Peyer's patch (tissue), 4 donors: ENCODE measurements at places on chromosomes 3 and 15.

- DNase-seq = no peak
- H3K4me1 ChIP-seq = no peaks in the 10 kb centered on the region
- no peaks in the 10 kb centered on the region for H3K27me3 ChIP-seq
- H3K27ac ChIP-seq = no peak overlapping the region
These were observed 53.7 kb upstream of the INO80 start for GRCh38 chr15:41169781-41170180.

GRCh38 chr3:105493305-105493892, 126.7 kb downstream of the ALCAM start:
- no peak overlapping the region for H3K4me3 ChIP-seq
- H3K4me1 ChIP-seq = no peaks in the 10 kb centered on the region
- no peak overlapping the region for H3K27ac ChIP-seq
- H3K27me3 ChIP-seq = no peaks in the 10 kb centered on the region
- DNase-seq = no peak

GRCh38 chr15:61518191-61518950, 289.3 kb upstream of the RORA start:
- H3K4me3 ChIP-seq = no peak overlapping the region
- H3K36me3 ChIP-seq = no peaks in the 10 kb centered on the region
- no peaks in the 10 kb centered on the region for H3K4me1 ChIP-seq

DNA sequence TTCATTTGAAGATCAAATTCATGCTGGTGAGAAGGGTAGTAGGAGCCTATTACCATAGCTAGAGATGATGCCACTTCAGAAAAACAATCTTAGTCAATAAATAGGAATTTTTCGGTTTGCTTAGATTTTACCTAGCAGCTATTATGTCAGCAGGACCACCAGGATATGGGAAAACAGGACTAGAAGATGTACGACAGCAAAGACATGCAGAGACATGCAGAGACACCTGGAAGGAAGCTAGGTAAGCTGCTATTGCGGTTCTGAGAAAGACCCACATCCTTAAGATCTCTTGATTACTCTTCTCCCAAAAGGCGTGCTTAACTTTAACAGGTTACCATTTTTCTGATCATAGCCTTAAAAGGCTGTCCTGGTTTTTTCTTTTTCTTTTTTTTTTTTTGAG, 64.8 kb upstream of the THSD4 start:
- no peak for DNase-seq
- H3K4me3 ChIP-seq = no peak overlapping the region
- no peaks in the 10 kb centered on the region for H3K27me3 ChIP-seq
- no peak overlapping the region for H3K27ac ChIP-seq
- H3K4me1 ChIP-seq = no peaks in the 10 kb centered on the region

DNA sequence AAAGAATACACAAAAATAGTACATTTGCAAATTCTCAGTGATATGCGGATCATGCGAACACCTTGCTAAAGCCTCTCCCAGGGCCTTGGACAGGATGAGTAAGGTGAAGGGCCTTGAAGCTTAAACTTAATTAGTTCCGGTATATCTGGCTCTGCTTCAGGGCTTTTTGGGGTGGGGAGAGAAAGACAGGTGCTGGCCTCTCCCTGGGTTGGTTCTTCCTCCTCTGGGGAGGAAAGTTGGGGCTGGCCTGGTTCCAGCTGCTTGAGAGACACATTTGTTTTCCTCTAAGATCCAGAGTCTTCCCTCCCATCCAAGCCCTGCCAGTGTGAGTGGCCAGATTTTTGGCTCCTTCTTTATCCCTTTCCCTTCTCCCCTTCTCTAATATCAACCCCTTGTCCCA, 64.7 kb upstream of the EPHB3 start:
- no peaks in the 10 kb centered on the region for H3K36me3 ChIP-seq
- DNase-seq = no peak
- no peak overlapping the region for H3K4me3 ChIP-seq
- no peaks in the 10 kb centered on the region for H3K27me3 ChIP-seq

- peaks cover 23% of the 10 kb centered on the region for H3K4me1 ChIP-seq
- H3K36me3 ChIP-seq = no peaks in the 10 kb centered on the region
- H3K4me3 ChIP-seq = peak overlapping the region; percentile 82
- no peak for DNase-seq
- H3K27me3 ChIP-seq = no peaks in the 10 kb centered on the region
These were observed 2.7 kb downstream of the AP2M1 start for GRCh38 chr3:184177331-184177731.

GRCh38 chr3:156533205-156533604, 21.7 kb downstream of the SSR3 start:
- no peaks in the 10 kb centered on the region for H3K36me3 ChIP-seq
- no peak overlapping the region for H3K4me3 ChIP-seq
- H3K27ac ChIP-seq = no peak overlapping the region
- H3K27me3 ChIP-seq = no peaks in the 10 kb centered on the region
- DNase-seq = no peak
- H3K4me1 ChIP-seq = no peaks in the 10 kb centered on the region

DNA sequence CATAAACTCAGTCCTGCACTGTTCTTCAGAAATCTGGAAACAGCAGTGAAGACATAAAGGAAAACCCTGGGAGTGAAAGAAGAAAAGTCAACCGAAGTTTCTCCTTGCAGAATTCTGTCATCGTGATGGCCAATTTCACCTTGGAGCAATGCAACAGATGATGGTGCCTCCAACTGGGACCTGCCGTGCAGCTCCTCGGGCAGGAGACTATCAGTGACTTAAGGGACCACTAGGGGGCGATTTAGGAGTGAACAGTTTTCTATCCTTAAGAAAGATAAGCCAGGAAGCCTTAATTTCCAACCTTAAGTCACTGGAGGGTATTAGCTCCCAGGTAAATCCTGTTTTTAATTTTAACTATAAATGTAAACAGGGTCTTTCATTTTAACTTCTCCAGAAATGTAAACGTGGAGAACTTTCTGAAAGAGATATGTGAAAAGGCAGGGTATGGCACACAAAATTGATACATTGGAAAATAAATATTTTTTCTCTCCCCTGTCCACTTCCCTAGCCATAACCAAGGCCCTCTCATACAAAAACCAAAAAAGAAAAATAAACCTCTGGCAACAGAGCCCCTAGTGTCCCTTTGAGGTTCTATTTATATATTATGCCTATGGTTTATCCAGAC, 116.3 kb downstream of the PDZRN3 start:
- DNase-seq = peak; percentile 65
- H3K27ac ChIP-seq = no peak overlapping the region
- no peaks in the 10 kb centered on the region for H3K27me3 ChIP-seq
- peaks cover 28% of the 10 kb centered on the region for H3K4me1 ChIP-seq

DNA sequence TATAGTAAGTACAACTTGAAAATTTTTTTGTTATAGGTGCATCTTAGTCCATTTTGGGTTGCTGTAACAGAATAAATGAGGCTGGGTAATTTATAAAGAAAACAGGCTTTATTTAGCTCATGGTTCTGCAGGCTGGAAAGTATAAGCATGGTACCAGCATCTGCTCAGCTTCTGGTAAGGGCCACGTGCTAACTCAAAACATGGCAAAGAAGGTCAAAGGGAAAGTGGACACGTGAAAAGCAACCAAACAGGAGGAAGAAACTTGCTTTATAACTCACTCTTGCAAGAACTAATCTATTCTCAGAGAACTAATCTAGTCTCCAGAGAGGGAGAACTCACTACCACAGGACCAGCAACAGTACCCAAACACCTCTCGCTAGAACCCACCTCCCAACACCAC, 9.1 kb downstream of the HDGFL3 start:
- no peak overlapping the region for H3K4me3 ChIP-seq
- DNase-seq = no peak
- no peaks in the 10 kb centered on the region for H3K27me3 ChIP-seq

DNA sequence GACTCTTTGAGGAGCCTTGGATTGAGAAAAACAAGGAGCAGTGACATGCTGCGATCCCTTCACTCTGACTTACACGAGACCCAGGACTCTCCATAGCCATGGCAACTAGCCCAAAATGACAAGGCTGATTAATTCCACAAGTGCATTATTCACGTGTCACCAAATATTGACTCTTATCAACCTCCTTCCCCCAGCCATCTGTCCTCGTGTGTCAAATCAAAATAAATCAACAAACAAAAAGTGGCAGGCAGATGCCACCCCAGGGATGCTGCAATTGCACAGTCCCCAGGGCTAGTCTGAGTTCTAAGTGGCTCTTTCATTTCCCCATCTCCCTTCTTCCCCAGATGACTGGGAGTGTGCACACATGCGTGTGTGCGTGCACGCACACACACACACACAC, 104.9 kb downstream of the AQP9 start:
- no peak overlapping the region for H3K27ac ChIP-seq
- DNase-seq = no peak
- H3K36me3 ChIP-seq = no peaks in the 10 kb centered on the region
- no peak overlapping the region for H3K4me3 ChIP-seq
